ENCODE measurements at places on chromosomes 1 and 21.

GRCh38 chr1:165815725-165816124 lies 11.7 kb upstream of the UCK2 start:
- no peak for DNase-seq

- DNase-seq = no peak
Measured at GRCh38 chr1:55225228-55225627, 10.1 kb upstream of the USP24 start.

DNA sequence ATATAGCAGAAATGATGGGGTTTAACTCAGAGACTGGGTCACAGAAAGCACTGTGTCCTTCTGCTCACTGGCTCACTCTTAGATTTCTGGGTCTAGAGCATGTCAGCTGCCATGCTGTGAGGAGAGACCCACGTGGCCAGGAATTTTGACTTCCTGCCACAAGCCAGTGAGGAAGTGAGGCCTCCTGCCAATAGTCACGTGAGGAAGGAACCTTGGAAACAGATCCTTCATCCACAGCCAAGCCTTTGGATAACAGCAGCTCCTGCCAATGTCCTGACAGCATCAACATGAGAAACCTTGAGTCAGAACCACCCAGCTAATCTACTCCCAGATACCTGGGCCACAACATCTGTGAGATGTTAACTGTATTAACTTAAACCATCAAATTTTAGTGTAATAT lies 114.5 kb upstream of the PLPPR5 start:
- no peak for DNase-seq

- DNase-seq = no peak
Measured at GRCh38 chr1:230749150-230749549, 2.0 kb downstream of the CAPN9 start.

DNA sequence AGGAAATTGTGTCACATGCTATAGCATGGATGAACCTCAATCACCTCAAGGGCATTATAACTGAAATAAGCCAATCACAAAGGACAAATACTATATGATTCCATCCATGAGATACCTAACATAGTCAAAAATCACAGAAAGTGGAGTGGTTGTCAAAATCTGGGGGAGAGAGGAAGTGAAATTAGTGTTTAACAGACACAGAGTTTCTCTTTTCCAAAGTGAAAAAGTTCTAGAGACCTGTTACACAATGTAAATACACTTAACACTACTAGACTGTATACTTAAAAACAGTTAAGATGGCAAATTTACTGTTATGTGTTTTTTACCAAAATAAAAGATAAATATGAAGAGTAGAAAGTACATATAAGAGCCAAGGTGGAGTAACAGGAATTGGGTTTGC lies 31.8 kb downstream of the ZNF644 start:
- no peak for DNase-seq

GRCh38 chr1:162040001-162040400 lies 16.3 kb upstream of the OLFML2B start:
- no peak for DNase-seq

GRCh38 chr1:184405094-184405800 lies 18.4 kb downstream of the C1orf21 start:
- no peak for DNase-seq
